Stimulated activated CD4-positive, alpha-beta T cell treated with anti-CD3 and anti-CD28 coated beads, Interleukin-1b, Interleukin-23, amount 100 ng/mL, for 1 hour (primary cell): ENCODE measurements at places on chromosomes 2 and 18.

DNA sequence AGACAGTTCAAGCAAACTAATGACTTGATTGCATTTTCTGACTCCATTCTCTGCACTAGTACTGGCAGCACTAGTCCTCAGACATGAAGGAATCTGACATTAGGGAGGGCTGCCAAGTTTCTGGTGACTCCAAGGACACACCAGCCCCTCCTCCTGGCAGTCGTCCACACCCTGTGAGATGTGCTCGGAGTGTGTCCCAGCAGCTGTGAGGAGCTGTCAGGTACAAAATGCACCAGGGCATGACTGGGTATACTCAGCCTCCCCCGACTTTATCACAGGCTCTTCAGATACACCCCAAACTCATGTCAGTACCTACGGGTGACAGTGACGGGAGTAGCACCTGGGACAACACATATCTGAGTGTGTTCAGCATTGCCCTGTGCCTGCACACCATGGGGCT, 43.1 kb downstream of the EDAR start:
- no peak for DNase-seq

GRCh38 chr18:23223641-23224040, 88.4 kb downstream of the CABLES1 start:
- DNase-seq = no peak

DNA sequence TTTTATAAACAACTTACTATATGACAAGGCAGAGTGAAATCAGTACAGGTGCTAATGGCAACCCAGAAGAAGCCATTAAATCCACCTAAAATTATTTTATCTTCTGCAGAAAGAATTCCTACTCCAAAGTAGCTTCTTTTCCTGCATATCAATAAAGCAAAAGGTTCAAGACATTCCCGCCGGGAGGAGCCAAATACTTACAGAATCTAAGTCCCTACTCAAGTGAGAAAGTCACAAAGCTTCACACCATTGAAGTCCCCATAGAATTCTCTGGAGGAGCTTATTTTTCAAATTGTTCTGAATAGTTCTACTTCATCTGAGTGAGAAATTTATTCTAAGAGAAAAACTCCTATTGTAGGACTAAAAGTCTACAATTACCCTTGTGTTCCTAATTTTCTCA, 233.7 kb upstream of the HNRNPA3 start:
- no peak for DNase-seq

DNA sequence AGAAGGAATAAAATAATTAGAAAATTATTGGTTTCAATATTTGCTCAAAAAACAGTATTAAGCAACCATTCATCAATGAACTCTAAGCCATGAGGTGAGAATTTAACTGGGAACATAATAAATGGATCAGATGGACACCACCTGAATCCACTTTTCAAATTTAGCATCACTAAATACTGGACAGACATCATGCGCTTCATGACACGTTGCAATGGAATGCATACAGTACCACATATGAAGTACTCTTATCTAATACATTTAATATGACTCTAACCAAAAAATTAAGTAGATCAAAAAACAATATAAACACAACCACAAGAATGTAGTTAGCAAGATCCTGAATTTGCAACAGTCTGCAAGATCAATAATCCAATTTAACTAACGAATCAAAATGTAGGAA, 76.6 kb downstream of the COBLL1 start:
- no peak for DNase-seq

DNA sequence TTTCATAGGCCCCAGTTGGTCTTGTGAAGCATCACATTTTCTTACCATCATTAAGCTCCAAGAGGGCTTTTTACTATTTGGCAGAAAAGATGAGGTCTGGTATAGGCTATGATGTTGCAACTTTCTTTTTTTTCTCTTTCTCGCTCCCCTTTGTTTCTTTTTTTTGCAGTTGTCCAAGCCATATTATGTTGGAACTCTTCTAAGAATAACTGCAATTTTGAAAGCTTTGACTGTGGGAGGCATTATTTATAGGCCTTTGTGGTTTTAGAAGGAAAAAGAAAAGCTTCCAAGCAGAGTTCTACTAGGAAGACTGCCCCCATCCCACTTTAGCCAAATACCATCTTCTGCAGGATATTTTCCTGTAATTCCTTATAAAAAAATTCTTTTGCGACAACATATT, 571.6 kb downstream of the ARHGAP15 start:
- DNase-seq = no peak

GRCh38 chr18:6156446-6156845, 258.3 kb downstream of the L3MBTL4 start:
- DNase-seq = no peak

DNA sequence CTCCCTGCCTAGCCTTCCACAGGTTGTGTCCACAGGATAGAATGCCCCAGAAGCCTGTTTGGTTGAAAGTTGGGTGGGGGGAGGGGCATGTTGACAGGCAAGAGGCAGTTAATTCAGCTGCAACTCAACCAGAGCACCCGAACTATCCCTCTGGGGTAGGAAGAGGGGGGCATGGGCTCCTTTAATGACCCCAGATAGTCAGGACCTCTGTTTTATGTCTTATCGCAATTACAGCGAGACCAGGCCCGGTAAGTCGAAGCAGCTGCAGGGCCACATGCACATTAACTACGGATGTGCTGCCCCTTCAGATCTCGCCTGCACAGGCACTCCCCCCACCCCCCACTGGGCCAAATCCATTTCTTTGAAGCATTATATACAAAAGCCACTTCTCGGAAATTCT, 363.8 kb upstream of the HNRNPA3 start:
- no peak for DNase-seq

DNA sequence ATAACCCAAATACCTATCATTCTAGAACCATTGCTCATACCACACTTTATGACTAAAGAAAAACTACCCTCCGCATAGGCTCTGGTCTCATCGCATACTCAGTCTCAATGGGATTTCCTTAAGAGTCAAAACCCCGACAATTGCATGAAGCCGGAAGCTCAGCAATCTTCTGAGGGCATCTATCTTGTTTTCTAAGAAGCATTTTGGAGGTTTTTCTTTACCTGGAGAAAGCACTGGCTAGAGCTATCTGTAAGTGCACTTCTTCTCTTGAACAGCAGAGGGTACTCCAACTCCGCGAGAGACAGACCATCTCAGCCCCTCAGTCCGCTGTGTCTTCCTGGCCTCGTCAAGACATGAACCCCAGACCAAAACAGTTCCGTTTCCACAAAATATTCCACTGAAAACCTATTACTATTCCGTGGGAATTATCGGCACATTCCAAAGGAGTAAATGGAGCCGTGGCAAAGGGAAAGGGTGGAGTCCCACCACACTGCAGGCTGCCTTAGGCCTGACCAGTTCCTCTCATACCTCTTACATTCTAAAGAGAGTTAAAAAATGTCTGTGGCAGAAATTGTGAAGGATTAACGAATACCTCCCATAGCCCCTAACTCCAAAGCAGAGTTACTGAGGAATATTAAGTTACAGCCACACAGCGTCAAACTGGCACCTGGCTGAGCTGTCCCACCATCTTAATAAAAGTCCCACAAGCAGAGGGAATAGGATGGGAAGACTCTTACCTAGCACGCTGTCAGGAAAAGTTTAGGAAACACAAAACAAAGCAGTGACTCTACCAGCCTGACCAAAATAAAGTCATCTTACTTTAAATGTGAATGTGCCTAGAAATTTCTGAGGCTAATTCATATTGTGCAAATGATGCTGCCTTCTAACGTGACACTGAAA, 325.6 kb upstream of the VRK2 start:
- no peak for DNase-seq

DNA sequence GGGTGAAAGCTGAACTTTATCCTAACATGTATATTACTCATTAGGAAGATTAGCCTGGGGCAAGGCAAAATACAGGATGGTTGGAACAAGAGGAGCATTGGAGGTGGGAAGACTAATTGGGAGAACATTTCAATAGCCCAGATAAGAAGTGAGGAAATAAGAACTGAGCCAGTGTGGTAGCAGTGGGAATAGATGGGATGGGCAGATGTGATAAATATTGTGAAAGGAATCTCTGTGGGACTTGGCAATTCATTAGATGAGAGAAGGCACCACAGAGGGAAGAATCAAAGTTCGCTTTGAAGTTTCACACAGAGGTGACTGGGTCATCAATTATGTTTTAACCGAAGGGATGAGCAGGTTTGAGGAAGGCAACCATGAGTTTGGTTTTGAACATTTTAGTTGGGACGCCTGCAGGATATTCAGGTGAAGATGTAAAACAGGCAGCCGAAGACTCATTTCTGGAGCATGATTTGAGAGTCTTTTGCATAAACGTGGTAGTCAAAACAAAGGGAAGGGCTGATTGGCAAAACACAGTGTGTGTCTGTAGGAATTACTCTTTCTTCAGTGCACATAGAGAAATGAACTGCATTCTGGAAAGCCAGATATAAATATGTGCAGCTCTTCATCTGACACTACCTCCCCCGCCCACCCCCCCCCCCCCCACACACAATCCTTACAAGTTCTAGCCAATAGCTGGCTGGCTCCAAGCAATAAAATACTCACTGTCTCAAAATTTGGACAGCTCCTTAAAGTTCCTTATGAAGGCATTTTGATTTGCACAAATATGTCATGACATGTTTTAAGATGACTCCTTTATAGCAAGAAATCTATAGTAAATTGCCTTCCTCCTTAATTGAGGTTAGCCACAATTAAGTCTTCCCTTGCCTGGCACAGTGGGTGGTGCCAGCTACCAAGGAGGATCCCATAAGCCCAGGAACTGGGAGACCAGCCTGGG, 1.9 kb upstream of the SLC1A4 start:
- DNase-seq = no peak

GRCh38 chr2:225948903-225949302, 549.4 kb downstream of the NYAP2 start:
- no peak for DNase-seq

- DNase-seq = no peak
These were observed 101.7 kb downstream of the AGAP1 start for GRCh38 chr2:235595422-235596010.

GRCh38 chr2:64979744-64980143, 9.5 kb upstream of the SLC1A4 start:
- DNase-seq = no peak
